Urinary bladder (tissue), 4 donors: ENCODE measurements at places on chromosomes 2 and 18. TPM values are rescaled to one million over a fixed set of nuclear protein-coding genes. Genes with fewer than 3 reads are reported as not detected.

The CCDC141 gene
- total RNA-seq = 18.0 TPM

The GFPT1 gene
- 74.3 TPM for total RNA-seq

The ACADL gene
- 4.9 TPM for total RNA-seq

The RAB6C gene
- total RNA-seq = 0.11 TPM

The SOX11 gene
- total RNA-seq = 9.8 TPM

The ZNF532 gene
- total RNA-seq = 105 TPM

The SKOR2 gene
- not detected for total RNA-seq

The PROKR1 gene
- total RNA-seq = 0.69 TPM

The GCA gene
- total RNA-seq = 22.3 TPM

The CREG2 gene
- 0.63 TPM for total RNA-seq

The GBX2 gene
- not detected for total RNA-seq

The ATAD2B gene
- 75.6 TPM for total RNA-seq

The SETBP1 gene
- 46.7 TPM for total RNA-seq

The C2orf78 gene
- total RNA-seq = not detected

The EPB41L5 gene
- total RNA-seq = 48.3 TPM

The MAP4K4 gene
- total RNA-seq = 75.7 TPM
